EH (cell line): ENCODE measurements at places on chromosomes 6 and 20.

DNA sequence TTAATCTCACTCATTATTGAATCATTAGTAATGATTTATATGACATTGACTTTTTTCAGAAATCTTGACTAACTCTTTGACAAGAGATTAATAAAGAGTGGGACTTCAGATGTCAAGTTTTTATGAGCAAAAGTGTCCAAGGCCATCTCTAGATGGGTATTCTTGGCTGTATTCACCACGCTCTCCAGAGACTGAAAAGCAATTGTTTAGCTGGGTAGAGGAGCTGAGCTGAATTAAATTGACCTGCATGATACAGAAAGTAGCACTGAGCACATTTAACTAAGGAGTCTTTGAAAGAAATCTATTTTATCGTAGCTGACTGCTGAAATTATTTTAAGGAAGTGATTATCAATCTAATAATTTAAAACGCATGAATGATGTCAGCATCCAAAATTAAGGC is 89.4 kb downstream of the LINC00237 start:
- DNase-seq: no peak

GRCh38 chr20:1371202-1371782 is 21.6 kb downstream of the FKBP1A start:
- no peak for DNase-seq

GRCh38 chr6:44224029-44224964 is 902 bp downstream of the SLC29A1 start:
- DNase-seq: peak; percentile 40

GRCh38 chr6:41171908-41172307 is 9.0 kb upstream of the TREM2 start:
- no peak for DNase-seq

GRCh38 chr6:163705923-163706322 is 291.4 kb downstream of the QKI start:
- no peak for DNase-seq

DNA sequence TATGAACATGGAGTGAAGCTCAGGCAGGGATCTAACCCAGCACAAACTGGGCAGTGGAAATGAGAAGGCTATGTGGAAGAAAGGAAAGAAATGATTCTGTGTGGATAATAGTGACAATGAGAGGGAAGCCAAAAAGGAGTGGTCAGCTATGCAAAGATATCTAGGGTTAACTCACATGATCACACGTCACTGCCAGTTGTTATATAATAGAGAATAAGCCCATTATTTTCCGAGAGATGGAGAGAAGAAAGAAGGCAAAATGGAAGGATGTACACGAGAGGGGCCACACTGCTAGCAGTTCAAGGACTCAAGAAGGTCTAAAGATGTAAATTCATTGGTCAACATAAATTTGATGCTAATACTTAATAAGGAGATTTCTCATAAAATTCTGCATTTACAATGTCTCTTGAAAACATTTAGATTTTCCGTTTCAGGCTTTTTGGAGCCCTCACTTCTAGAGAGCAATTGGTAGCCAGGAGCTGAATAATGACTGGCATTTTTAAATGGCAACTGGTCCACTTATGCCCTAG is 18.8 kb upstream of the RCAN2 start:
- DNase-seq: no peak

DNA sequence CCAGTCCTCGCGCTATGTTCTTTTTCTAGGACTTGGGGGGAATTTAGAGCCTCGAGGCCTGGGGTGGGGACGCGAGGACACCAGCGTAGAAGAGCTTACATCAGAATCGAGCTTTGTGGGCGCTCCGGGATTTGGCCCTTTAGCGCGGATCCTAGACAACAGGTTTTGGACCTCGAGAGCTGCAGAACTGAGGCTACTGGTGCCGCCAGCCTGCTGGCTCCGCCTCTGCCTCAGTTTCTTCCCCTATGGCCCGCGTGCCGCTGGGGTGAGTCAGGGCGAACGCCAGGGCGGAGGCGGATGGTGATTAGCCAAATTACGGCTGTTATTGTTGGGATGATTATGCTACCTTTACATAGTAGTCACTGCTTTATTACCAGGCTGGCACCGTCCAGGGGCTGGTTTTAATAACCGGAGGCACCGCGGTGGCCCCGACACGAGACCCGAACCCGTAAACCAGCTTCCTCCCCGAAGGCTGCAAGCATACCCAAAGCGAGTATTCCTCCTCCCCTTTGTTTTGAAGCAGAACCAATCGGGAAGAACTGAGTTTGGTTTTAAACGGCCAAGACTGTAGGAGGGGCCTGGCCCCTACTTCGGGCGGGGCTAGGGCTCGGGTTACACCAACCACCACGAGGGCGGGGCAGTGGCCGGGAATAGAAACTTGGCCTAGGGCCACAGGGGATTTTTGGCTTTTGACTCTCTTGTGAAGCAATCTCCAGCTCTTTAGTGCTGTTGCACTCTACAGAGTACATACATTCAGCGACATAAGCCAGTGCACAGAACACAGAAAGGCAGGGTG is 639 bp upstream of the GTPBP2 start:
- peak; percentile 98 for DNase-seq
